ENCODE measurements at places on chromosomes 6 and 20.

DNA sequence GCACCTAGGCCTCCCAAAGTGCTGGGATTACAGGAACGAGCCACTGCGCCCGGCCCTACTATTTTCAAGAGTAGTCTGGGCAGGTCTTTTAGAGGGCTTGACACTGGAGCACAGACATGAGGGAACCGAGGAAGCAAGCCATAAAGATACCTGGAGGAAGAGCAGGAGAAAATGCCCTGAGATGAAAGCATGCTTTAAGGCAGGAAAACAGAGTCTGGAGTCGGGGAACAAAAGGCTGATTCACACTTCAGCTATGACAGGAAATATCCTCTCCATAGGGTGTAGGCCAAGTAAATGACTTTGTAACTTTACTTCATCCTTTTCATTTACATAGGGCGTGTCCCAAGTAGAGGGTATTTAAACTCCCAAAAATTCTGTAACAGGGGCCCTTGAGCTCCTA is 4.3 kb upstream of the SERINC3 start:
- no peak for DNase-seq

DNA sequence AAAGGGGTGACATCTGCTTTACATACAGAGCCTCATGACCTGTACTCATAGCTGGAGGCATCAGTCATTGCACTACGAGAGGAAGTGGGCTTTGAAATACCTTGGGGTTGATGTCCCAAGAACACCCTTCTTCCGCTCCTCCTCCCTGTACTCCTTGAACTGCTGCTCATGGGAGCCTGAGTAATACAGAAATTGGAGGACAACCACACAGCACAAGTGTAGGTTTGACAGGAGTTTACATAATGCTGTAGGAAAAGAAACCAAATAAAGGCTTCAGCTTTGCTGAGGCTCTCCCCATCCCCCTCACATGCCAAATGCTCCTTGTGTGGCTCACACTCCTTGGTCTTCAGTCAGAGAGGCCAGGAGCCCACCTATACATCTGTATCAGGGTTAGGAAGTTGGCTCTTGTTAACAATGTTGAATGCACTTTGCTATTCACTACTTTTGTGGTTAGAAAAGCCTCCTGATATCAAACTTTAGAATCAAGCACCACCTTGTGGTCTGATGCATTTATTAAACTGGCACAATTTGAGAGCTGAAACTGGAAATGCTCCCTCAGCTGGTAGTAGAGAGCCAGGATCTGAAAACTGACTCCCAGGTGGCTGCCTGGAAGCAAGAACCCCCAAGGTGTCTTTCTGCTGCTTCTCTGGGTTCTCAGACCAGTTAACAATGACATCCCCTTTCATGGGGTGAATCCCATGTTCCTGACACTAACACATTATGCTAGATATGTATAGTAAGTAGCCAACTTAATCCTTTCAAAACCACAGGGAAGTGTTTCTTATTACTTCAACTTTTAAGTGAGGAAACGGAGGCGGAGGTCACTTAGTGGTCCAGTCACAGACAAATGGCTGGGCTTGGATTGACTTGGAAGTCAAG is 56.2 kb upstream of the EDN1 start:
- DNase-seq, result peak; percentile 86

- no peak for DNase-seq
Measured at GRCh38 chr6:15207923-15208322, 37.9 kb upstream of the JARID2 start.

GRCh38 chr20:49308875-49309274 is 31.0 kb upstream of the ZNFX1 start:
- no peak for DNase-seq

- DNase-seq, result no peak
Measured at GRCh38 chr6:38176797-38177751, 357.5 kb downstream of the ZFAND3 start.

- DNase-seq, result no peak
Measured at GRCh38 chr20:1376007-1376406, 16.8 kb downstream of the FKBP1A start.

DNA sequence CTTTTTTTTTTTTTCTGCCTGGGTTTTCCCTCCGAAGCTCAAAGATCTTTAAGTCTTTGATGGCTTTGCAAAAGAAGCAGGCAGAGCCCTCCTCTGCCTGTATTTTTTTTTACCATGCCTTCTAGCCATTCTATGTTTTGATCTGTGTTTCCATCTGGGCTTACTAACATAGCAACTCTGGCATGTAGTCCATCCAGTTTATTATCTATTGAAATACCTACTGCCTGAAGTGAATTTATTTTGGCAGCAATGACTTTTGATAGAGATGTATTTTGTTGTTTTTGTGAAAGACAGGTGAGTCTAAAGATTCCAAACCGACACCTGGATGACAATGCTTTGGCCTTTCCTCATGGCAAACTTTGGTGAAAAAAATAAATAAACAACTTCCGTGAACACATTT is 1157.7 kb upstream of the MAP3K7 start:
- DNase-seq, result no peak

GRCh38 chr20:31908016-31908415 is 37.6 kb downstream of the TTLL9 start:
- no peak for DNase-seq

DNA sequence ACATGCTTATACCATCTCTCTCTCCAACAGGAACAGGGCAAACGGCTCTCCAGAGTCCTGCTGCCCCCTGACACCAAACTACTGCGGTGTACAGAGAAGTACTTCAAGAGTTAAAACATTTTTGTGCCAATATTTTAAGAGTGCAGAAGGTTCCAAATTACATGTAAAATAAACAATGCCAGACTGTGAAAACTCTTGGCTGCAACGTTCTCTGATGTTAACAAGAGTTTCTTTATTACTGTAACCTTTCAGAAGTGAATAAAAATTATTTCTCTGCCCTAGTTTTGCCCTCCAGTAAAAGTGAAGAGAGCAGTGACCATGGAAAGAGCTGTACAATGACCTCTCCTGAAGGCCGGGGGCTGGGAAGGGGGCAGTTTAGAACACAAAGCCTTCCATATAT is 41.4 kb upstream of the FAM83C start:
- no peak for DNase-seq

DNA sequence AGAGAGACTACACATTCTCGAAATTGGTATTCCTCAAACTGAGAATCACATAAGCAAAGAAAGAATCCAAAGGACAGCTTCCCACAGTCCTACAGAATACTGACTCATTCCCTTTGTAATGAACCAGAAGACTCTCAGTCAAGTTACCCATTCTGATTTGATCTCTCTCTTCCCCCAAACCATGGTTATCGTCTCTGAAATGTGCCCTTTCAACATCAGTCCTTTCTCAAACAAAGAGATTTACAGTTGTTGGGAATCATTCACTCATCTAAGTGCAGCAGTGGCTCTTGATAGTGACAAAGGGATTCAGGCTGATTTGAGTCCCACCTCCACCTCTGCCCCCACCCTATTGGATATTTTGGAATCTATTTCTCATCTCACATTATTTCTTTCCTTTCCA is 15.0 kb upstream of the RSPO3 start:
- DNase-seq, result no peak

GRCh38 chr6:3610206-3610605 is 141.3 kb downstream of the PXDC1 start:
- peak; percentile 44 for DNase-seq

DNA sequence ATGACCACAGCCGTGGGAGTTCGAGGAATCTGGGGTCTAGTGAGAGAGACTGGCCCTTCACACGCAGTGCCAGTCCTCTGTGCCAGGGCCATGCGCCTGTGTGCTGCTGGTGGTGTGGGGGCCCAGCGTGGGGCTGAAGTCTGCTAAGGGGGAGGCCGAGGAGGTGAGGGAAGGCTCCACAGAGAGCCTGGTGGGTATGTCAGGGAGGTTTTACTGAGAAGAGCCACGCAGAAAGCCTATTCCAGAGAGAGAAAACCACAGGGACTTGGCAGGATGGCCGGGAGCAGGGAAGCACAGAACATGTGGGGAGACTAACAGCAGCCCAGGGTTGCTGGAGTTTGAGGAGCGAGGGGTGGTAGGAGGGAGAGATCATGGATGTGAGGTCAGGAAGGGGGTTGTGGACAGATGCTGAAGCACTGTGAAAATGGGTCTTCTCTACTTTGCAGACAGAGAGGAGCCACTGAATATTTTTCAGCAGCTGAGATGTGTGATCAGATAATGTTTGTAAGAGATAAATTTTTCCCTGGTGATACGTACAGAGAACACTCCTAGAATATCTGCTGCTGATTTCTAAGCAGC is 35.3 kb downstream of the DUSP22 start:
- DNase-seq, result no peak

- DNase-seq, result peak; percentile 20
Measured at GRCh38 chr6:143026696-143027449, 33.8 kb upstream of the AIG1 start.

DNA sequence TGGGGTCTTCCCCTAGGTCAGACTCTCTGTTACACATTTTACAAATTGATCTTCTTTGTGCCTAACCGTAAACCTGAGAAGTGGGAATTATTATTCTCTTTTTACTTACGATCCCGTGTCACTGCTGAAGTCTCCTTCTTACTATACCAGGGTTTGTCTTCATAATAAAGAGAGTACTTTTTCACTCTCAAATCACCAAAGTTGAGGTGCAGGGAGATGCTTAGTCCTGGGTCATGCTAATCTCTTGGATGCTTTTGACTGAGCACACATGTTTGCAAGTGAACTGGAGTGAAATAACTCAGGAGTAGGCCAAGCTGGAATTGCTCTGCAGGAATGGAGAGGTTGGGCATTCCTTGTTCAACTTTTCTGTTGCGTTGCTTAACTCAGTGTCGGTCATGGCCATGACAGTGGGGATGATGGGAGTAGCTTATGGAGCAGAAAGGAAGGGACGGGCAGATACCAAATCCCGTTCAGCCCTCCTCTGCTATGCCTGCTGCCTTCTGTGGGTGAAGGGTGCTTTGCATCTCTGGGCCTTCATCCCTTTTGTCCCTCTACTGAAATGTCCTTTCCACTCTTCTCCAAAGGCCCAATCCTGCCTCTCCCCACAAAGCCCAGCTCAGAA is 15.2 kb upstream of the TAGAP start:
- DNase-seq, result no peak

- no peak for DNase-seq
Measured at GRCh38 chr6:53366128-53366641, 17.4 kb upstream of the ELOVL5 start.

DNA sequence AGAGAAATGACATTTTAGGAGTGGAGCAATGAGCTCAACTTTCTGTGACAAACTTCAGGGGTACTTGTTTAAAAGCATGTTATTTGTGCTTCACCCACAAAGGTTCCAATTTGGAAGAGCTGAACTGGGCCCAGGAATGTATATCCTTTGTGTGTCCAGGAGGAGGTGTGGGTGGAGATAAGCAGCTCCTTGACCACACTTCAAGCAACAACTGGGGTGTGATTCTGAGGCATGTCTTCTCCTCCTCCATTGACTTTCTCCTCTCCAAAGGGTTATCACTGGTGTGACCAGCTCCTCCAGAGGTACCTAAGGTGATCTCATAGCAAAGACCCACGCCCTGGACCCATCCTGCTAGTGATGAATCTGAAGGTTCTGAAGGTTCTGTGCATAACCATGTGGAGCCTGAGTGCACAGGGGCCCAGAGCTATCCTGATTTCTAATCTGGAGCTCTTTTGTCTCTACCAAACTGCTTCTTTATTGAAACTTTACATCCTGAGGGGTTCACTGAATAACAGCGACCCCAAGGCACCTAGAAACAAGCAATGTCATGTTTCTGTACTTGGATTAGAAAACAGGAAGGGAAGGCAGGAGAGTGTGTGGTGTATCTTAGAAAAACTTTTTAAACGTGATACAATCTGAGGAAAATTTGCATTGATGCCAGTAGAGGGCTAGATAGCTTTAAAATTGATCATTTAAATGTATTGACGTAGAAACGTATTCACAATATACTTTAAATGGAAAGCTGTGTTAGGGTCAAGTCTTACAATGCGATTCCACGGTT is 60.9 kb upstream of the CD93 start:
- DNase-seq, result no peak

DNA sequence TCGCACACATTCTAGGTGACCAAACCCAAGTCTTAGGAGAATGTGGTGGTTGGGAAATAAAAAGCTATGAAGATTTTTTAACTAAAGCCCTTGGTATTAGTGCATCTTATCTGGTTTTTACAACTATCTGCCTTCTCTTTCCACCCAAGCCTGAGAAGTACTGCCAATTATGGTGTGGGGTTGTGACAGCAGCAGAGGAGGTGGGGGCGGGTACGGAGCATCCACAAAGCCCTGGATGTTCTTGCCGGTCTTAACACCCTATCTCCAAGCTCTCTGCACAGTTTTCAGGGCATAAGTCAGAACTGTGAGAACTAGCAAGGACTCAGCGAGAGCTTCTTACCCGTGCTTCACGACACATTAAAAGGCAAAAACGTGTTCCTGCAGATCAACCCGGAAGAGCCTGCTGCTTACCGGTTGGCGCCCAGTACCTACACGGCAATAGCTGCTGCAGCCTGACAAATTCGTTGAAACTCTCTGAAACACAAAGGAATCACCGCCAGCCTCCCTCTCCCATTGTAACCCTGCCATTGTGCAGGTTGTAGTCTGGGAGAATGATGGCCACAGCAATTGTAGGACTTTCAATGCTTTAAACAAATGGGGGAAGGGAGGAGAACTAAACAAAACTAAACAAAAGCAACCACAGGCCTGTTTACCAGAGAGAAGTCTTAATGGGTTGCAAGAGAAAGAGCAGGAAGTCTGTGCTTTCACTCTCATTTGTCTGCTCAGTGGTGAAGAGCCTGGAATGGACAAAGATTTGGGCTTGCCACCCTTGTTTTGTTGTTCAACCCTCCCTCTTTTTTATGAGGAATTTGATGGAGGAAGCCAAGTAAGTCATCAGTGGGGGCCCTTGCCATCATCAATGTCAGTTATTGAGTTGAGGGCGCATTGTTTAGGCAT is 461.0 kb upstream of the JARID2 start:
- peak; percentile 19 for DNase-seq

DNA sequence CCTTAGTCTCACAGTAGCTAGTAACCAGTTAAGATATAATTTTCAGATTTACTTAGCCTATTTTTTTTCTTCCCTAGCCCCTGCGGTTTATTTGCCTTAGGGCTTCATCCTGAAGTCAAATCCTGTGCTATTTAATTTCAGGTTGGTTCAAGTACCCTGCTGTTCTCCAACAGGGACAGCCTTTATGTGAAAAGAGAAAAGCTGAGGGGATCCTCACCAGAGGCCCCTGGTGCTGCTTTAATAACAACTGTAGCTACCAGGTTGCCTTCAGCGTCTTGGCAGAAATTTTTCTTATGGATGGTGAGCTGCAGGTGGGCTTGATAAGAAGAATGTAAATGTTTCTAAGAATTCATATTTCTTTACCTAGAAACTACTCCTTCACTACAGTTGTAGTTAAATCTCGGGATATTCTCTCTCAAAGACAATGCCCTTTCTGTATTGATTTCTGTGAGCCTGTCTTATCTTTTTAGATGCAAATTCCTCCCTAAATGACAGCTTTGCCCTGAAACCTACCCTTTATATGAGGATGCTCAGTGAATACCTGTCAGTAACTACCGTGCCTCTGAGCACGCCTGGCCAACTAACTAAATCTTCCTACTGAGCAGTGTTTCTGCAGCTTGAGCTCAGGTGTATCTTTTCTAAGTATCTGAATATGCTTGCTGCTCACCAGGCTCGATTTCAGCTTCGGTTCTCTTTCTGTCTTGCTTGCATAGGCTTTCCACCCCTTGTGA is 320.5 kb downstream of the MMUT start:
- peak; percentile 85 for DNase-seq

GRCh38 chr6:161826512-161826911 is 552.7 kb upstream of the AGPAT4 start:
- no peak for DNase-seq

- no peak for DNase-seq
Measured at GRCh38 chr20:52230409-52230808, 38.8 kb upstream of the ZFP64 start.
